Activated T-cell treated with anti-CD3 and anti-CD28 coated beads, Interleukin-2, amount 50 U/mL, for 72 hours (primary cell): ENCODE measurements at places on chromosomes 6 and 20.

DNA sequence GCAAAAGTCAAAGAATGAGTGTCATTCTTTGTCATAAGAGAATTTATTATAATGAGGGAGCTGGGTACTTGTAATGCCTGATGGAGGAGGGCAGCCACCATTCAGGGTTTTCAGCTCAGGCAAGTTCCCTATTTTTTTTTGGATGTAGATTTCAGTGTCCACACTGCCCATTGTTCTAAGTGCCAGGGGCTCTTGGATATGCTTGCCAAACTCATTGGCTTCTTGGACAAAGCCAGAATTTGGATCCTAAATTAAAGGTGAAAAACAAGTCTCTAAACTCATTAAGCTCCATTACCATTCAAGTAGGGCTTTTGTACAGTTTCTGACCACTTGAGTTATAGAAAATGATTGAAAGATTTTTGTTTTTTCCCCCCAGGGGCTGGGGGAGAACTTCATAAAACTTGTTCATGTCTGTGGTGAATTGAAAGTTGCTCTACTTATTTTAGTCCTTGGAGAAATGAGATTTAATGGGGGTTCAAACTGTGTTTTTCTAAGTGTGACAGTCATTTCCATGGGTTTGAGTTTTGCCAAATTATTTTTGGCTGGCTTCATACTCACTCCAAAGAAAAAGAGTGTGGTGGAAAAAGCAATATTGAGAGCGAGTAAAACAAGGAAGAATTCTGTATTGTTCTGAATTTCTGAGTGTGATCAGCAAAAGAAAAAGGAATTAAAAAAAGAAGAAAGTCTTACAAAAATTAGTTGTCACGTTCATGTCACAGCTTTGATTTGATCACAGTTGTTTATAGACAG lies 46.0 kb downstream of the TIAM2 start:
- DNase-seq: no peak

DNA sequence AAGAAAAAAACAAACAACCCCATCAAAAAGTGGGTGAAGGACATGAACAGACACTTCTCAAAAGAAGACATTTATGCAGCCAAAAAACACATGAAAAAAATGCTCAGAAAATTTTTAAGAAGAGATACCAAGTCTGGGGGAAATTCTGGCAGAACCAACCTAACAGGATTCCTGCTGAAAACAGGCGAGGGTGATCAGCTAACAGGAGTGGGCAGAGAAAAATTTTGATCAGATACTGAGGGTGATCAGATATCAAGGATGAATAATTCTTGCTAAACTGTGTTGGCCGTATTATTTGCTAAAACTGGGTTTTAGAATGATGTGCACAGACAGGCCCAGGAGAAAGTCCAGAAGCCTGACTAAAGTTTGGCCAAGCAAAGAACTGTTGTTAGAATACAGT lies 557.3 kb downstream of the CD109 start:
- no peak for DNase-seq

DNA sequence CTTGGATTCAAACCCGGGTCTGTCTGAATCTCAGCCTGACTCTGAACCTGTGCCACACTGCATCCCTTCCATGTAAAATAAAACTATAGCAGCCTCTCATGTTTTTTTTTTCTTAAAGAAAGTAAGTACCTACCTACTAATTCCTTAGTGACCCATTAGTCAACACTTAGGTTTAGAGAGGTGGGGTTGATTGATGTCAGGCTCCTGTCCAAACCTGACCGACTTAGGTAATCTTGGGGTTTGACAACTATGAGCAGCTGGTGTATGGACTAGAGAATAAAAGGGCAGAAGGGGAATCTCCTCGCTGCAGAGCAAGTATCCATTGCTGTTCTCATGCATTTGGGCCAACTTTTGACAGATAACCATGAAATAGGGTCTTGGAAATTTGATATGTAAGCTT lies 6.5 kb downstream of the NKAIN2 start:
- DNase-seq: no peak

- no peak for DNase-seq
These were observed 697.4 kb downstream of the PTPRT start for GRCh38 chr20:42492290-42492689.

GRCh38 chr20:61419501-61419900 lies 167.4 kb downstream of the CDH4 start:
- DNase-seq: no peak

DNA sequence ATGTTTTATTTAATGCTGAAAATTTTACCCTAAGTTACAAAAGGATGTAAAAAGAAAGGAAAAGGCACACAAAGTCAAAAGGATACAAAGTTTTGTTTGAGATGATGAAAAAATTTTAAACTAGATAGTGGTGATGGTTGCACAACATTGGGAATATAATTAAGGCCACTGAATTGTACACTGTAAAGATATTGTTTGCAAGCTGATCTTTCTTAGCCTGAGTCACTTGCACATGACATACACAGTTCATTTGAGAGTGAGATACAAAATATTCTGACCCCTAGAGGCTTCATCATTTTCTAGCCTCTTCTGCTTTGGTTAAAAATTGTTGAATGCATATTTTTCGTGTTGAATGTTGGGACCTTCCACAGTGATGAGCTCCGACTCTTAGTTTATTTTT lies 462.6 kb downstream of the HDGFL1 start:
- no peak for DNase-seq

DNA sequence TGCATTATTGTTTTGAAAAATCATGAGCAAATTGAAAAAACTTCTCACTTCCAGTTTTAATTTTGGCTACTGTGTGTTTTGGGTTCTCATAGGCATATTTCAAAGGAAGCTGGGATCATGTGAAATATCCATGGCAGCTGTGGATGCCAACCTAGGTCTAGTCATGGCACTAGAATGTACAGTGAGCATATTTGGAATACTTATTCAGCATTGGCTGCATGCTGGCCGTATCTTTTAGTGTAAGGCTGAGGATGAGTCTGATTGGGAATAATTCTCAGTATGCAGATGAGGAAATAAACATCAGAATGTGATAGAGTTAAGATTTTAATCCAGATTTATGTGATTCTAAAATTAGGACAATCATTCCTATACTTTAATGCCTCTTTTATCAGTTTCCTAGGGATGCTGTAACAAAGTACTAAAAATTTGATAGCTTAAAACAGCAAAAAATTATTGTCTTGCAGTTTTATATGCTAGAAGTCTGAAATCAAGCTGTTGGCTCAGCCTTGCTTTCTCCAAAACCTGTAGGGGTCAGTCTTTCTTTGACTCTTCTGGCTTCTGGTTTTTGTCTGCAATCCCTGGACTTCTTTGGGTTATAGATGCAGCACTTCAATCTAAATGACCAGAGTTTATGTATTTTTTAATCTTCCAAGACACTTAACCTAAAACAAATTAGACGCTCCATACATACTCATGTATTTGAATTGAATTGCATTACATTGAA lies 37.7 kb upstream of the DEFB112 start:
- no peak for DNase-seq

DNA sequence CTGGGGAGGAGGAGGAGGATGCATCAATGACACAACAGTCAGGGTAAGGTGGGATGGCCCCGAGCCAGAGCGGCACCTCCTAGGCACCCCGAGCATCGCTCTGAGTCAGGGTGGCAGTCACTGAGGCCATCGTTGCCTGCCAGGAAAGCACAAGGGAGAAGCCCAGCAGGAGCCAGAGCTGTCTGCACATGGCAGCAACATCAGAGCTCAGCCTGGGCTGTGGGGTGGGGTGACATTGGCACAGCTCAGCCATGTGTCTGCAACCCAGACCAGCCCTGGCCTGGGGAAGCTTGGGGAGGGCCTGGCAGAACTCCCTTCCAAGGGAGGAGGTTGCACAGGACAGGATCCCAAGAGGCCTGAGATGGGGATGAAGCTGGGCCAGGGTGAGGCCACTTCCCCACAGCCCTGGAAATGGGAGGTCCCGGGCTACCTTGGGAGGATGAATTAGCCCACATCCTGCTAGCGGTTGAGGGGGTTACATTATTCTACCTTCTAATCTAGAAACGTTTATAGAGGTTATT lies 255.6 kb downstream of the MAFB start:
- DNase-seq: no peak

GRCh38 chr6:195861-196360 lies 96.4 kb upstream of the DUSP22 start:
- peak; percentile 66 for DNase-seq
